ENCODE measurements at places on chromosomes 11 and 22.

GRCh38 chr11:111413849-111414248 is 34.8 kb upstream of the POU2AF1 start:
- DNase-seq, result peak; percentile 58

DNA sequence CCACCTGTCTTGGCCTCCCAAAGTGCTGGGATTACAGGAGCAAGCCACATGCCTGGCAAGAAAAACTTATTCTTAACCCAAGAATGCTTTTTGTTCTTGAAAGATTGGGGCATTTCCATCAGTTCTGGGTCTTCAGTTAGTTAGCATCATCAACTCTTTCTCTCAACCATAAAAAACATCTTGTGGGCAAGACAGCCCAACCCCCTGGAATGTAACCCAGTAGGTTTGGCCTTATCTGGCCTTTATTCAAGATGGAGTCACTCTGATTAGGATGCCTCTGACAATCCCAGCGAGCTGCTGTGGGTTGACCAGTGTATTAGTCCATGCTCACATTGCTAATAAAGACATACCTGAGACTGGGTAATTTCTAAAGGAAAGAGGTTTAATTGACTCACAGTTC is 9.2 kb upstream of the TPCN2 start:
- DNase-seq, result no peak

GRCh38 chr11:121417055-121417551 is 35.0 kb upstream of the SORL1 start:
- DNase-seq, result peak; percentile 48

DNA sequence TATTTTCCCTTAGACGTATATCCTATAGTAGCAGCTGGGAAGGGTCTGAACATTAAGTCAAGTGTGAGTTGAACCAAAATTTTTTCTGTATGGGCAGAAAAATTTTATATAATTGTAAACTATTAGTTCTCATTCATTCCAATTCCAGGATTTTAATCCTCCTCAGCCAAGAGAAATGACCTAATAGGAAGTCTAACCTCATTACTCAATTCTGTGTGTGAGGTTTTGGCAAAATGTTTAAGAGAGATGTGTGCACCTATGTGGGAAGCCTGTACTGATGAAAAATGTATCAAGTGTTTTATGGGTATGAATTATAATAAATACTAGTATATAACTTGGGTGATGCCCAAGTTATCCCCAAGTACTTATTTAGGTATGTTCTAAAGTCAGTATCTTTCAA is 311.6 kb upstream of the PITPNB start:
- DNase-seq, result no peak

GRCh38 chr11:65425105-65425970 is 2.7 kb downstream of the NEAT1 start:
- DNase-seq, result peak; percentile 89

DNA sequence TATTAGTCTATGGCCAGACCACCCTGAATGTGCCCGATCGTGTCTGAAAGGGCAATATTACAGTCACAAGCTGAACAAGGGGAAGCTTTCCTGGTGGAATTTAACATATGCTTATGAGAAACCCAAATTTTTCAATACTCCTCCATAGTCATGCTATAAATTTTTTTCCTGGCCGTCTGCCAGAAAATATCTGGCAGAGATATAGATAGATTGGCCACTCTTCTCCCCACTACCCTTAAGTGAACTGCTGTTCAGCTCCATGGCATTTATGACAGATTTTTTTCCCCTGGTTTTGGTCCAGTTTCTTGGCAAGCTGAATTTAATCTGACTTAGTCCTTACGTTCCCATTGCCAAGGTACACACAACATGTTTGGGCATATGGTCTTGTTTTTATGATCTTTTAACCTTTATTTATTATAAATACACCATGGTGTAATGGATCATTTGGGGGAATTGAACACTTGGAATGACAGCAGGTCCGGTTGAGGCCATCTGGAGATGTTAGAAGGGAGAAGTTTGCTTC is 328.5 kb downstream of the CNTN5 start:
- no peak for DNase-seq

- no peak for DNase-seq
Measured at GRCh38 chr22:28783786-28784671, 11.5 kb downstream of the CCDC117 start.

DNA sequence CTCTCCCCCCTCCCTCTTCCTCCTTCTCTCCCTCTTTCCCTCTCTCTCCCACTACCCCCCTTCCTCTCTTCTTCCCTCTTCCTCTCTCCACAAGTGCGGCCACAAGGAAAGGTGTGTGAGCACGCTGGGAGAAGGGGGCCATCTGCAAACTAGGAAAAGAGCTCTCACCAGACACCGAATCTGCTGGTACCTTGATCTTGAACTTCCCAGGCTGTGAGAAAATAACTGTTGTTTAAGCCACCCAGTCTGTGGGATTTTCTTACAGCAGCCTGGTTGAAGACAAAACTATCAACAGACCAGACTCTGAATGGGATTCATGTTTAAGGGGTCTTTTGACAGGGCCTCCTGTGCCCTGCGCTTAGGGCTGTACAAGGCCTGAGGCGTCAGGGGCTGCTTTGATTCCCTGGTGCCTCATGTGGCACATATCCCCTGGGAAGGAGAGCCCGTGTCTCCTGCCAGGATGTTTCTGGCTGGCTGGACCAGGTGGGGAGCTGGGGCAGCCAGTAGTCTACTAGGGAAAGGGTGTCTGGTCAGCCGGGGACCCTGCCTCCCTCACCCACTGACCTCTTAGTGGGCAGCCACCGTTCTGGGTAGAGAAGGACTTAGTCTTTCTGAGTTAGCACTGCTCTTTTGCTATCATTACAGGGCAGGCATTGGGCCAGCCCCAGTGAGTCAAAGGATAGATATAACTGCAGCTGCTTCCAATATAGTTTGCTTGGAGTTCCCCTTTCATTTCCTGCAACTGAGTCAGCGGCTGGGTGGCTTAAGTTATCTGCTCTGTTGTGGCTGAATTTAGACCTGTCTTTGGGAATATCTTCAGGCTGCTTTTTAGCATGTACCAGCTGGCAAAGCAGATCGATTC is 6.2 kb downstream of the PANX1 start:
- DNase-seq, result peak; percentile 53

DNA sequence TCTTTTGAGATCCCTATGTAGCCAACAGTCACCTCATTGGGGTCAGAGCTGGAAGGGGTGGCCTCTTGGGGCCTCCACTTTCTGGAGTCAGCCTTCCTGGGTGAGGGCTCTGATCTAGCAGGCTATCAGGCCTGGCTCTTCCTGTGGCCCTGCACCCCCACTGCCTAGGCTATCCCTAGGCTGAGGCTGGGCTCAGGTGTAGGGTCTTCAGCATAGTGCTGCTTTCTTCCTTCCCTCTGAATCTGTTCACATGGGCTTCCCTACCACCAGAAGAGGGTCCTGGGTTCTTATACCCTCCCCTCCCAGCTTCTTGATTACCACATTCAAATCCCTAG is 456 bp upstream of the SPI1 start:
- DNase-seq, result no peak

DNA sequence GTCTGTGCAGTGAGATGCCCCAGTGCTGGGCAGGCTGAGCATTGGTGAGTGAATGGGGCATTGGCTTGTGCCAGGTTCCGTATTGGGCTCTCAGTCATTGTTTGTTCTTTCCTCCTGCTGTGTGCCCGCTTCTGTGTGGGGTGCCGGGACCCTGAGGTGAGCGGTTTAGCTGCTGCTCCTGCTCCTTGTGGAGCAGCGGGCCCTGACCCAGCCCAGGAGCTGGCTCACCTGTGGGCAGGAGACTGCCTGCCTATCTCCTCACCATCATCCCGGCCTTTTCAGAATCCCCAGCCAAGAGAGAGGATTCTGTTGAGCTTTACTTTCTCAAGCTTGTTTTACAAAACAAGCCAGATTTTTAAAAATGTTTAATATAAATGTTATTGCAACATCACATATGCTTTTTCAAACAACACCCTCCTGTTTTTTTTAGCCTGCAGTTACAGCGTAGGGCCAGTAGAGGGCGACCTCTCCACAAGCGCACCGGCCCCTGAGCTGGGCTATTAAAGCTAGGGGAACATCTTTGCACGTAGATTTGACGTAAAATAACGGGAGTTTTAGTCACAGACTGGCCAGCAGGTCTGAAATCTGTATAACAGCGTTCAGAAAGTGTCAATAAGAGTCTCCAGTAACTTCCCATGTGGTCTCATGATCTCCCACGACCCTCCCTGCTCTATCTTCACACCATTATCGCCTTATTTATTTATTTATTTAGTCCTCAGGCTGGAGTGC is 25.1 kb upstream of the RELT start:
- peak; percentile 57 for DNase-seq

DNA sequence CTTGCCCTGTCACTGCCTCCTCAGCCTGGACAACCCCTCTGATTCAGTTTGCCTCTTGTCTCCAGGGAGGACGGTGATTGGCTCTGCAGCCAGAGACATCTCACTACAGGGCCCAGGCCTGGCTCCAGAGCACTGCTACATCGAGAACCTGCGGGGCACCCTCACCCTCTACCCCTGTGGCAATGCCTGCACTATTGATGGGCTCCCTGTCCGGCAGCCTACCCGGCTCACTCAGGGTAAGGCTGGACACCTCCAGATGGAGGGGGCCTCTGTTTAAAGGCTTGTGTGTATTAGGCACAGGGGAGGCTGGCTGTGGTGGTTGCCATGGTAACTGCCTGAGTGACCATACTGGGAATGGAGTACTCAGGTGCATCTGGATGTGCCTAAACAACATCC is 8.6 kb downstream of the PHLDB1 start:
- no peak for DNase-seq

- no peak for DNase-seq
Measured at GRCh38 chr11:2300936-2301630, 635 bp downstream of the C11orf21 start.

GRCh38 chr11:2400762-2401435 is 349 bp downstream of the TSSC4 start:
- no peak for DNase-seq

DNA sequence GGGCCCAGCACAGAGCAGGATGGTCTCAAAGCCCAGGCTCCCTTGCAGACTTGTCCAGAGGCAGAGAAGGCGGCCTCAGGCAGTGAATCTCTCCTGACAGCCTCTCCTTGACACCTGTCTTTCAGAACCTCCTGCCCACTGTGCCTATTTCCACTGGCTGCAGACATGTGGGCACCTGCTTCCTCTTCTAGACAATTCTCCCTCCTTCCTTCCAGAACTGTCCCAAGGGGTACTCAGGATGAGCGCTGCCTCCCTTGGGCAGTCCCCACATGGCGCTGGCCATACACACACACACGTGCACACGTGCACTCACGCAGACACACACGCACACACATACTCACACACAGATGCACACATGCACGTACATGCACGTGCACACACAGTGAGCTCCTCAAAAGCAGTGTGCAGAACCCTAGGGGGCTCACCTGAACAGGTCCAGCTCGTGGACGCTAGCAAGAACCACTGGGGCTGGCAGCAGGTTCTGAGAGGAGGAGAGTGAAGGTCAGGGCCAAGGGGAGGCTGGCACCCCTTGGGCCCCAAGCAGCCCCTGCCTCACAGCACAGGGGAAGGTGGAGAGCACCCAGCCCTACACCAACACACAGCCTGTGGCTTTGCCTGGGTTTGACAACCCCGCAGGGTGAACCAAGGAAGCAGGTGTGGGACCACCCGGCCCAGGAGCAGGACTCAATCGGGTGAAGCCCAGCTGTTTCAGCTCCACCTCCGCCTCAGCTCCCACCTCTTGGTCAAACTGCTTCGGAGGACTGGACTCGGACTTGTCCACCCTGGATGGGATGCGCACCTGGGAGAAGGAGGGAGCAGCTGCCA is 8.1 kb upstream of the PLXNB2 start:
- no peak for DNase-seq

DNA sequence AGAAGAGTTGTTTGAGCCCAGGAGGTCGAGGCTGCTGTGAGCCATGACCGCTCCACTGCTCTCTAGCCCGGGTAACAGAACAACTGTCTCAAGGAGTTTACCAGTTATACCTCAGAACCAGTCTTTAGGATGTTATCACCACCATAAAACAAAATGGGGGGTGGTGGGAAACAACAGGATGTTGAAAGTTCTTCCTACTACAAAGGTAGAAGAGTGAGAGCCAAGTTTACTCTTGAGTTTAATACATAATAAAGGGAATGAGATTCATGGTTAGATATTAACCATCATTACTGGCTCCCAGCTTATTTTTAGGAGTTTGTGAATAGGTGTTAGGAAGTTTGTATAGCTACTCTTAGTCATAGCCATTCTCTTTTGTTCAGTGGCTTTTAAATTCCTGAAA is 78.8 kb upstream of the HORMAD2 start:
- no peak for DNase-seq

DNA sequence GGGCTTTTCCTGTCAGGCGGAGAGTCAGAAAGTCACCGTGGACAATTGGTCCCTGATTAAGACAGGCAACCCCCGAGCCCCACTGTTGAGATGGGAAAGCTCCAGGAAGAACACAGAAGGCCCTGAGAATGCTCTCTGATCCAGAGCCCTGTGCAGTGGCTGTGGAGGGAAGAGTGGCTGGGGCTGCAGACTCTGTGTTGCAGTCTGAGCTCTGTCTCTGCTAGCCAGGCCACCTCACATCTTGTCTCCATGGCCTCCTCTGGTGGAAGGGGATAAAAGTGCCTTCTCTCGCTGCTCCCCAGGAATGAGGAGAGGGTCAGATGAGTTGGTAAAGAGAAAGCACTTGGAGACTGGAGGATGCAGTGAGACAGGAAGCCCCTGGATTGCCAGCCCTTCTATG is 141.2 kb downstream of the CEP164 start:
- DNase-seq, result no peak

GRCh38 chr11:19552161-19552560 is 160.5 kb upstream of the NAV2 start:
- DNase-seq, result no peak

- DNase-seq, result no peak
Measured at GRCh38 chr11:67312187-67313021, 9.1 kb downstream of the SSH3 start.

- DNase-seq, result no peak
Measured at GRCh38 chr22:46522797-46523196, 14.6 kb downstream of the CELSR1 start.

DNA sequence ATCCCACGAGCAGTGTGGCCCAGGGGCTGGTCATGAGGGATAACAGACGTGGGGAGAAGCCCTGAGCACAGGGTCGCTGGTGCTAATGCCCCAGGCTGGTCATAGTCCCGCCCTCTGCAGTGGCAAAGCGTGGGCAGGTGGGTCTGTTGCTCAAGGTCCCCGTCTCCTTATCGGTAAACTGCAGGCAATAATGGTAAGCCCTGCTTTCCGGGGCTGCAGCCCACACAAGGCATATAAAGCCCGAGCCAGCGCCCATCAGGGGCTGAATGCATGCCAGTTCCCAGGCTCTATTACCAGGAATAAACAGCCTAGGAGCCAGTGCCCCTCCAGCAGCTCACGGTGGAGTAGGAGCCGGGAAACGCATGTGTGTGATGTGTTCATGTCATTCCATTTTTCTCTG is 261.0 kb downstream of the BRD1 start:
- DNase-seq, result no peak

GRCh38 chr11:117127171-117127901 is 16.8 kb upstream of the PAFAH1B2 start:
- no peak for DNase-seq

GRCh38 chr11:109865548-109866186 is 227.5 kb upstream of the ZC3H12C start:
- DNase-seq, result no peak

- DNase-seq, result no peak
Measured at GRCh38 chr11:113723787-113724186, 17.7 kb upstream of the TMPRSS5 start.

- DNase-seq, result no peak
Measured at GRCh38 chr11:62909107-62909894, 11.9 kb downstream of the CHRM1 start.

GRCh38 chr11:33906484-33907186 is 14.8 kb upstream of the LMO2 start:
- no peak for DNase-seq

Data from stimulated activated CD4-positive, alpha-beta T cell treated with anti-CD3 and anti-CD28 coated beads, Interleukin-1b, Interleukin-23, amount 100 ng/mL, for 48 hours (primary cell).